ENCODE measurements at places on chromosomes 13 and 19.

GRCh38 chr19:49363268-49364082, at the start of gene DKKL1:
DKKL1 (plus strand) TSS chr19:49363877; CDS start chr19:49363999, 122 bp downstream.
- DNase-seq, result peak; percentile 46

DNA sequence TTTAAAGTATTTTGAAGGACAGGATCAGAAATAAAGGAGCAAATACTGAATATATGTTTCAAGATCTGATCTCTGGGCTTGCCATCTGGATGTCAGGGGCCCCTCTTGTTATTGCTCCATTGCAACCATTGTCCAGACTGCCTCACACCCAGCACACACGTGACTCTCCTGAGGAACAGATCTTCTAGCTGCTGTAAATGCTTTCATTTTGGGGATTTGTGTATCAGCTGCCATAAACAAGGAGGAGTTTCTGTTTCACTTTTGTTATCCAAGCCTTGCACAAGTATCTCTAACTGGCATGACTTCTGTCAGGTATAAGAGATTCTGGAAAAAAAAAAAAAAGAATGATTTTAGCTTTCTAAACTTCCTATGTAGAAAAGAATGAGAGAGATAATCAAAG, 1624.1 kb upstream of the PRR20A start:
- DNase-seq, result no peak

DNA sequence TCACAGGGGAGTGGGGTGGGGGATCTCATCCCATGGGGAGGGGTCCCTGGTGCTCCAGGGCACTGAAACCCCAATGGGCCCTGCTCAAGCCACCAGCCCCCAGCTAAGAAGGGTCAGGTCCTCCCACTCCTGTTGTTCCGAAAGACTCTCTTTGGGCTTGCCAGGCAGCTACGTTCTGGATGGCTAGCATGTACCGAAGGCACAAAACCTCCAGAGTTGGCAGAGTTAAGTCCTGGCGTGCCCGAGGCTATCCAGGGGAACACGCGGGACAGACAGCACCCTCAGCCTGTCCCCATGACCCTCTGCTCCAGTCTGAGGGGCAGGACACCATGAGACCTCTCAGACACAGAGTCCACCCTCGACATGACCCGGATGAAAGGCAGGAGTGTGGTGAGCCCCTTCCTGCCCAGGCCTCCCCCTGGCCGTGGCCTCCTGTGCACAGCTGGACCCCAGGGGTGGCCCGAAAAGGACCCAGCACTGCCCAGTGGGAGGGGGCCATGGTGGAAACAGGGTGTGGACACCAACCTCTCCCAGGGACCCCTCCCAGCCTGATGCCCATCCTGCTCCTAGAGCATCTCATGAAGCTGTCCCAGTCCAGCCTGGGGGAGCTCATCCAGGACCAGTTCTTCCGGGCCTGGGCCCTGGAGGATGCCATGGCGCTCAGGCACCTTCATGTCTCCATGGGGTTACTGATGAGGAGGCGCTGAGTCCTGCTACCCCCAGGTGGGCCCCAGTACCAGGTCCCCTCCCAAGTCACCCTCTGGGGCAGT, 53.0 kb upstream of the TPM4 start:
- DNase-seq, result no peak

- DNase-seq, result no peak
These were observed 9.2 kb downstream of the SBNO2 start for GRCh38 chr19:1164684-1165531.

- no peak for DNase-seq
These were observed 3.5 kb downstream of the MAP1S start for GRCh38 chr19:17722655-17723240.

DNA sequence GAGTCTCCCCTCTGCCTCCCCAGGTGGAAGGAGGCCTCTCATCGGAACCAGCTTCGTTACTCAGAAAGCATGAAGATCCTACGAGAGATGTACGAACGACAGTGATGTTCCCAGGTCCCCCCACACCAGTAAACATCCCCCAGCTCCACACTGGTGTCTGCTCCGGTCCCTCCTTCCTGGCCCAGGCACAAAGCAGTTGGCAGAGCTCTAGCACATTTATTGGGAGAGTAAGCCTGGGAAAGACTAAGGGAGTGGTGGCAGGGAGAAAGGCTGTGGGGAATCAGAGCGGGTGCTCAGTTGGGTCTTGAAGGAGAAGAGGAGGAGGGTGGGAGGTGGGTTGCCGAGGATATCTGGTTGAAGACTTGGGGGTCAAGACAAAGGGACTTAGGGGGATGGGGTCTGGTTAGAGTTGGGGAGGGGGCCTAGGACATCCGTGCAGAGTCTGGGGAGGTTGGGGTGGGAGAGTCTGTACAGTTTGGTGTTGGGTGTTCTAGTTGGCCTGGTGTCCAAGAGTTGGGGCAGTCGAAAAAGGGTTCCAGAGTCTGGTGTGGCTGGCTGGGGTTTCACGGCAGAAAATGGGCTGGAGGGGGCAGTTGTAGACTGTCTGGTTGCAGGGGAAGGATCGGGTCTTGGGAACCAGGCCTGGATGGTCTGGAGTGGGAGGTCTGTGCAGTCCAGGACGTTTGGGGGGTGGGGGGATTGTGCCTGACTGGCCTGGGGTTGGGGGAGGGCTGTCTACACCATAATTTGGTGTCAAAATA, 2.3 kb downstream of the HSPB6 start:
- DNase-seq, result no peak

- DNase-seq, result no peak
These were observed 159.9 kb upstream of the STARD13 start for GRCh38 chr13:33445476-33445875.

All from activated gamma-delta T cell treated with Interleukin-2 at 50 U/mL for 16 hours (primary cell).